Esophagus muscularis mucosa (tissue), 4 donors: ENCODE measurements at places on chromosomes 1 and 21. TPM values are rescaled to one million over a fixed set of nuclear protein-coding genes. Genes with fewer than 3 reads are reported as not detected.

LPAR3 gene
- total RNA-seq = 0.33 TPM

RUNX3 gene
- 0.91 TPM for total RNA-seq

FTCD gene
- 2.5 TPM for total RNA-seq

SON gene
- 219 TPM for total RNA-seq

LCE1A gene
- total RNA-seq = not detected

TEX38 gene
- not detected for total RNA-seq

TNNI3K gene
- 3.0 TPM for total RNA-seq

ZNF684 gene
- 3.7 TPM for total RNA-seq

OR2T29 gene
- total RNA-seq = not detected

DCAF6 gene
- total RNA-seq = 110 TPM

E2F2 gene
- total RNA-seq = 0.17 TPM

RGS18 gene
- total RNA-seq = 3.6 TPM
